ENCODE measurements at places on chromosomes 12 and 14. TPM values are rescaled to one million over a fixed set of nuclear protein-coding genes. Genes with fewer than 3 reads are reported as not detected.

DNA sequence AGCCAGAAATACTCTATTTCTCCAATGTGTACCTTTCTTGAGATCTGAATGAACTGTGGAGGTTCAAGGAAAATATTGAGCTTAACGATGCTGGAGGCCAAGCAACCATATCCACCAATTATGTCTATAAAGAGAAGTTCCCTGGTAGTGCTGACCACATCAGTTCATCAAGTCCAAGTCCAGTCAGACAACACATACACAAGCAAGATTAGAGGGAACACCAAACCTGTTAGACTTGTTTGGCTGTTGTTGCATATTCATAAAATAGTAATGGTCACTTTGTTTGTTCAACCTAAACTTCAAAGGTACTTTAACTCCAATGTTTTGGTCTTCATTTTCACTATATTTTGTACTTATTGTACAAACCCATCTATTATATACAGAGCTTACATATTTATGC is 81.6 kb downstream of the LMO3 start:
- no peak for DNase-seq

DNA sequence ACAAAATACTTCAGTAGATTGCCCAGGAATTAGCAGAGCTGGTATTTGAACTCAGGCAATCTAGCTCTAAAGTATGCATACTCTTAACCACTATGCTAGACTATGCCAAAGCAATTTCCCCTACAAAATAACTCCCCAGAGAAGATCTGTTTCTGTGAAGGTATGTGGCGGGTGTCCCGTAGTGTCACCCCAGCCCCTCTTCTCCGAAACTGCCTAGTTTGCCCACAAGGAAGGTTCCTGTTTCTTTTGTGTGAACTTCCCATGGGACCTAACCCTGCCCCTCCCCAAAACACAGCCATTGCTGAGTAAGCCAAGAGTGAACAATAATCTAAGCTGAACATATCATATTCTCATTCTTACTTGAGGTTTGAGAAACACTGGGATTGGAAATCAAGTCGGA is 15.5 kb upstream of the RAP1B start:
- no peak for DNase-seq

- DNase-seq = no peak
Observed at GRCh38 chr12:52796429-52796794, 495 bp upstream of the KRT3 start.

DNA sequence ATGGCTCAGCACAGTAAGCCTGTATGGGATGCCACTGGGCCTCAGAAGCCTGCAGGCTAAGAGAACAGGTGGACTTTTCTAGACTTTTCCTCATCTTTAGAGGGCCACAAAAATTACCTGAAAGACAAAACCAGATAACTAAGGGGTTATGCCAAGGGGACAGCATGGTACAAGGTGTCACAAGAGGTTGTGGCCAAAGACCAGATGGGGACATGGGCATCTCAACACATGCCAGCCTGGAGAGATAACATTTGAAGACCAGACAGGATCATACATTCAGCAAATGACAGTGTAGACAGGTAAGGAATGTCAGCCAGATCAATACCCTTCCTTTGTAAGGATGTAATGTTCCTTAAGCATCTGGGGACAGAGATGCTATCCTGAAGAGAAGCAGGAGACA is 8.9 kb upstream of the CRY1 start:
- DNase-seq = no peak

DNA sequence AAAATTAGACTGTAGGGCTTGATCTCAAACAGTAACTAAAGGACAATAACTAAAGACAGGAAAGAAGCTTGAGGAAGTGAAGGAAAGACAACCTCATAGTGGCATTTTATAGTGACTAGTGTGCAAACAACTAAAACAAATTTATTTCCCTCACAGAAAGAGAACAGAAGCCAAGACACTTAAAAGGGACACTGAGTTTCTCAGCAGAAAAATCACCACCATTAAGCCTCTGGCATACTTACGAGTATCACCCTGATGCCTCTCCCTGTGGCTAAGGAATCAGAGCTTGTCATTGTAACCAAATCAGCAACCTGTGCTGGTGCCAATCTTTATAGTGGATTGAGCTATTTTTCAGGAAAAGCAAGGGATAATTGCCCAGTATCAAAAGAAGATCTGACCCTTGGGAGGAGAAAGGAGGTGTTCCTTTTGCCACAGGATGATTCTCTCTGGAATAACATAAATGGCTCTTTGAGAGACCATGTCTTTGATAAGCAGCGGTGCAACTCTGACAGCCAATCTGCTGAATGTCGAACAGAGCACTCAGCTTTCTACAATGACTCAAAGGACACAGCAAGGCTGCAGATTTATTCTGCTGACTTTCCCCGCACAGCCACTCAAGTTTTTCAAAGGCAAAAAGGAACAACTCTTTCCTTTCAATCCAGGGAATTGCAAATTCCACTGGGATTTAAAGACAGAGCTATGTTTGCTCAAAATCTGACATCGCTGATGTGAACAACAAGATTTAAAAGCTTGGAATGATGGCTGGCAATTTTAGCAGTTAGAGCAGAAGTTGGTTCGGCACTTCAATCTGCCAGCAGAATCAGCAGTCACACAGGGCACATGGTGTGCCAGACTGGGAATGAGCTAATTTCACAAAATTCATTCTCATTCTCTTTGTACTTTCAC is 34.6 kb downstream of the ATF7 start:
- DNase-seq = no peak

- peak; percentile 55 for DNase-seq
Observed at GRCh38 chr12:4441355-4442335, 4.0 kb downstream of the FGF6 start.

DNA sequence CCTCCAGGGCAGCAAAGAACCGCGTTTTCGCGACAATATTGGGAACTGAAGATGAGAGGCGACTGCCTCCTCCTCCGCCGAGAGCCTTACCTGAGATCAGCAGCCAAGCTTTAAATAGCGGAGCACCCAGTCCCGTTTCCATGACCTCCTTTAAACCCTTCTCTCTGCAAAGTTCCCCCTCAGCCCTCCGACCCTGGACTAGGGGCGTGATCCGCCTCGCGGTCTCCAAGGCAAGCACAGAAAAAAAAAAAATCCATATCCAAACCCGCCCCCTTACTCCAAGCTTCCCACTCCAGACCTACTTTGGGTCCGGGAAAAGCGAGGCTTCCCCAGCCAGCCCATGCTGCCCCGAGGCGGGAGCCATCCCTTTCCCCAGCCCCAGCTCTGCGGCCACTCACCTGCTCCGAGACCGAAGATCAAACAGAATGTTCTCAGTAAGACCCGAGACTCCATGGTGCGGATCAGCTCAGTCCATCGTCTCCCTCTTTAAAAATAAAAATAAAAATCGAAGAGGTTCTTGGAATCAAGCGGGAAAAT is 630 bp downstream of the NELL2 start:
- no peak for DNase-seq

- no peak for DNase-seq
Observed at GRCh38 chr12:88993651-88994050, 358.6 kb downstream of the DUSP6 start.

- DNase-seq = no peak
Observed at GRCh38 chr12:116804051-116804450, 65.9 kb downstream of the RNFT2 start.

DNA sequence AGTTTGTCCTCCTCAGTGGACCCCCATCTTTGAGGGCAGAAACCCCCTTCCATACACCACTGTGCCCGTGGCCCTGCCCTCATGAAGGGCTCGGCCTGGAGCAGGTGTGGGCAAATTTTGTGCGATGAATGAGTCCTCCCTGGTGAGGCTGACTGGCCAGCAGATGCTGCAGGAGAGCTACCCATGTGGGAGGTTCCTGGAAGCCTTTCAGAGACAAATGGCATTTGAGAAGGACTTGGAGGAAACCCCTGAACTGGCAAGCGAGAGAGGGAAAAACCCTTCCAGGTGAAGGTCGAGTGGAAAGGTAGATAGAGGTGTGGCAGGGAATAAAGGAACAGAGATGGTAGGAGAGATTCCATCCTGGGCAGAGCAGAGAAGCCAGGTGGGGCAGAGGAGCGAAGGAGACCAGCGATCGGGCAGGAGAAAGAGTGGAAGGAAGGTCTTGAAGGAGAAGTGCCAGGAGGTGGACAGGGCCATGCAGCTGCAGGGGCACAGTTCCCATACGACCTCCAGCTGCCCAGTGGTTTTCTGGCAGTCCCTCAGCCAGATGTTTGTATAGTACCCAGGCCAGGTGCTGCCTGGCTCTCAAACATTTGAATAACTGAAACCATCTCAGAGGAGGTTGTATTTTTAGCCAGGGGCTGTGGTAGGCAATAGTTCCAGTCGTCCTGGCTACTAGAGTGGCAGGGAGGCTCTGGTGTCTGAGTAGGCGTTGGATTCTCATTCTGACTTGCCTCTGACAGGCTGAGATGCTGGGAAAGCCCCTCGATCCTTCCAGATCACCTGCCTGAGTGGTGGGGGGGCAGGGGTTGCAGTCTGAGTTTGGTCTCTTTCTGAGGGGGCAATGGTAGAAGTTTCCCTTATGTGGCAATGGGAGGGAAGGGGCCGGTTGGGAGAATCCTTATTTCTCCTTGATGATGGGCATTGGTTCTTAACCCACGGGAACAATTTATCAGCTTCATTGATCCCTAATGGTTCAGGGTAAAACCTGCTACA is 40.1 kb downstream of the FBXL14 start:
- DNase-seq = no peak

DNA sequence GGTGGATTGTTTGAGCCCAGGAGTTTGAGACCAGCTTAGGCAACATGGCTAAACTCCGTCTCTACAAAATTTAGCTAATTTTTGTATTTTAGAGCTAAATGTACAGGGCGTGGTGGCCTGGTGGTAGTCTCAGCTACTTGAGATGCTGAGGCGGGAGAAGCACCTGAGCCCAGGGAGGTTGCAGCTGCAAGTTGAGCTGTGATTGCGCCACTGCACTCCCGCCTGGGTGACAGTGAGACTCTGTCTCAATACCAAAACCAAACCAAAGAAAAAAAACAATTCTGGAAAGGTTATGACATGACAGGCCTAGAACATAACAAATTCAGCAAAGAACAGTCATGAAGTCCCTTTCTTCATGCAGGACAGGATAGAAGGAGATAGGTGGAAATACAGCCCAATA is 25.7 kb downstream of the WDR89 start:
- no peak for DNase-seq

DNA sequence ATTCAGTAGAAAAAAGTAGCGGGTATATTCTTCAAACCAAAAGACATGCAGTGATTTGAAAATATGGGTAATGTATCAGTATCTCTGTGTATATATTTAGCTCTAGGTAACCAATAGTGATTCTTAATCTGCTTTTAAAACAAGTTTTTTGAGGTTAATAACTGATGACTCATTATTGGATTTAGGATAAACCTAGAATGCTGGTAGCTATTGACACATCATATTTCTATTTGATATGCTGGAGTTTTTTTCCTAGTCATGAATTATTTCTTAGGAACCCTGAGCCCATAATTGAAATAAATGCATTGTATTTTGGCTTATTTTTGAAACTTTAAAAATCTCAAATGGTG is 15.5 kb downstream of the ARF6 start:
- no peak for DNase-seq

- DNase-seq = peak; percentile 50
Observed at GRCh38 chr14:97219431-97220017, 422.3 kb downstream of the VRK1 start.

DNA sequence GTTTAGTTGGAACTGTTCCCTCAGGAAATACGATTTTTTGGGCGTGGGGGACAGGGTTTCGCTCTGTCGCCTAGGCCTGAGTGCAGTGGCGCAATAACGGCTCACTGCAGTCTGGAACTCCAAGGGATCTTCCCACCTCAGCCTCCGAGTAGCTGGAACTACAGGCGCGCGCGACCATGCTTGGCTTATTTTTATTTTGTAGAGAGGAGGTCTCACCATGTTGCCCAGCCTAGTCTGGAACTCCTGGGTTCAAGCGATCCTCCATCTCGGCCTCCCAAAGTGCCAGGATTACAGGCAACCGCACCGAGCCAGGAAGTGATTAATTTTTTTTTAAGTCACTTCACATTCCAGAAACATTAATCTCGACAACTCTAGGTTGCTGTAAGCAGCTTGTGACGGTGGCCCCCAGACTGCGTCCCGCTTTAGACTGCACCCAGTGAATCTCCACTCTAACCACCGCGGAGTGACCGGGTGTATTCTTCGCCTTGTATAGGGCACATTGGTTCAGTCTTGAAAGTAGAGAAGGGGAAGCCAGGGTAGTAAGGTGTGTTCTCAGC is 830 bp upstream of the MIS18BP1 start:
- no peak for DNase-seq

SSTR1 gene
- 0.82 TPM for polyA plus RNA-seq

PACS2 gene
- 65.4 TPM for polyA plus RNA-seq

CISTR gene
- polyA plus RNA-seq = not detected

SYT1 gene
- 11.0 TPM for polyA plus RNA-seq

Measured in H1 (cell line).